Foreskin keratinocyte (primary cell): ENCODE measurements at places on chromosomes 6 and 20.
A peak's percentile ranks its signal among the peaks of the same experiment; 100 is the strongest.

- peak; percentile 75 for DNase-seq
Observed at GRCh38 chr6:90121982-90122381, 174.7 kb downstream of the BACH2 start.

DNA sequence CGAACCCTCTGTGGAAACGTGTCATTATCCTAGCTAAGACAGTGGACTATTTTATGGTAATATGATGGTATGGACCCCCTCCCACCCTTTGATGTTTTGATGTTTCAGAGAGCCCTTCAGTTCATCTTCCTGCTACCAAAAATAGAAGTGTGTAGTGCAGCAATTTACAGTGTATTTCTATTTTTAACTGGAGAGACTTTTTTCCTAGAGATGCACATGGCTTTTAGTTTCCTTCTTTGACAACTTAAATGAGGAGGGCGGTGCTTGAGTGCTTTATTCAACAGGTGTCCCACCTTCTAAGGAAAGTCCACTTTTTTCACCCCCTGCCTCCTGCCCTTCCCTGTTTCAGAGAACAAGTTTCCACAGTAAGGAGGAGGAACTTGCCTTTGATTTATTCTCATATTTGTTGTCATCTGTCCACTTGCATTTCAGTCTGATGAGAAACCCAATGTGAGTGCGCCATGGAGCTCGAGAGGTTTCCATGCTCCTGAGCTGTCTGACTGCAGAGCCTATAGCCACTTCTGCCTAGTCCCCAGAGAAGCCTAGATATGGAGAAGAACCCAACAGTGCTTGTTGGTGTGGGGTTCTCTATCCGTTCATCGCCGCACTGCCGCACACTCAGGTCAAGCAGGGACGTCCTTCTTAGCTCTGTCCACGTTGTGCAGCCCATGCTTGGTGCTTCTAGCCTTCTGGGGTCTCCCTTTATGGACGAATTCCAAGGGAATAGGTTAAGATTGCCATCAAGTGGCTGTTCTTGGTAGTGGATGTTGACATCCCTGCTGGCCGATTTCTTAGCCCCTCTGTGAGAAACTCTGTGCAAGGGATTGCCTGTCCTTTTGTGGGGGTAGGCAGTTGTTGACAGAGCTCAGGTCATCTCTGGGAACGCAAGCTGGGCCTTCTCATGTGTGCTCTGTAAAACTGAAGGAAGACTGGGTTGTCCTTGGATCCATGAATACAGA lies 144.2 kb downstream of the JARID2 start:
- DNase-seq = no peak

DNA sequence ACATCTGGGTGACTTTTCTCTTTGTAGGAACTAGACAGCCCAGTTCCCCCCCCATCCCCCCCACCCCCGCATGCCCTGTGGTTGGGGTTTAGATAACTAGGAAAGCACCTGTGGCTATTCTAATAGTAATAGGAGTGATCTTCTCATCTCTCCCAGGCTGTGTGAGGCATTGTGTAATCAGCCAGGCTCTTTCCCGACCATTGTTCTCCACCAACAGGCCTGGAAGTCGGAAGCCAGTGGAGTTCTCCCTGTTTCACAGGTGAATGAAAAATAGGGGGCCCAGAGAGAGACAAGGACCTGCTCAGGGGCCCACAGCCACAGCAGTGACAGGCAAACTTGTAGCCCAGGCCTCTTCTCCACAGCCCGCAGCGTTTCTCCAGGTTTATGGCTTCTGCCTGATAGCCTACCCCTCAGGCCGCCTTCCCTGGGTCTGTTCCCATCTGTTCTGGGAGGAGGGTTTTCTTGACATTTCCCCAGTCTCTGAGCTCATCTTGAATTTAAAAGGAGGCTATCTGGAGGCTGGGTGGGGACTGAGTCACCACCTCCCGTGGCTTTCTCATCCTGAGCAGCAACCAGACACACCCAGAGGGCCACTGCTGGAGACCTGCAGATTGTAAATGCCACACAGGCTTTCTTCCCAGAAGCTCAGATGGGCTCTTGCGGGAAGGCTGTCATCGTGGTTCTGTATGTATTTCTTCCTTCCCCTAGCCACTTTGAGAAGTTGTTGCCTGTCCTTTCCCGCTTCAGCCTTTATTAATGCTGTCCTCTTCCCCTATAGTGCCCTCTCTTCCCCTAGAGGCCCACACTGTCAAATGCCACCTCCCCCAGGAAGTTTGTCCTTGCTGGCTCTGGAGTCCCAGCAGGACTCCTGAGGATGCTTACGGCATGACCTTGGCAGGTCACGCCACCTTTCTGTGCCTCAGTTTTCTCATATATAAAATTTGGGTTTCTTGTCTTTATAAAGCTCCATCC lies 75.9 kb upstream of the MYL9 start:
- peak; percentile 44 for DNase-seq

- no peak for DNase-seq
Observed at GRCh38 chr6:36555750-36556252, 8.5 kb upstream of the STK38 start.
